B cell (primary cell): ENCODE measurements at places on chromosomes 7 and 10.

- no peak overlapping the region for H3K27ac ChIP-seq
- no peaks in the 10 kb centered on the region for H3K36me3 ChIP-seq
- H3K4me1 ChIP-seq, result no peaks in the 10 kb centered on the region
- H3K27me3 ChIP-seq, result no peaks in the 10 kb centered on the region
- DNase-seq, result no peak
Measured at GRCh38 chr10:17067376-17068264, 62.0 kb downstream of the CUBN start.

DNA sequence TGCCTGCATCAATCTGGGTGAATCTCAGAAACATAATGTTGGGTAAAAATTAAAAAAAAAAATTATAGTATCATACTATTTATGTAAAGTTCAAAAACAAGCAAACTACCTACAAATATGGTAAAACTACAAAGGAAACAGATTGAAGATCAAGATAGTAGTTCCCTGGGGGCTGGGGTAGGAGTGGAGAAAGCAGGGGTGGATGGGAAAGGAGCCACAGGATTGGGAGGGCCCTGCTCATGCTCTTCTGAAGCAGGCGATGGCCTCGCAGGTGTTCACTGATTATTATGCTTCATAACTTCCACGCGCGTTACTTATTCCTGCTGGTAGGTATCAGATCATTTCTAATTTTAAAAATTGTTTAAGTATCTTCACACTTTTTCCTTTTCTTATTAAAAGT is 96.0 kb upstream of the GATA3 start:
- no peak for DNase-seq
- no peaks in the 10 kb centered on the region for H3K36me3 ChIP-seq
- no peaks in the 10 kb centered on the region for H3K27me3 ChIP-seq
- no peaks in the 10 kb centered on the region for H3K4me1 ChIP-seq

DNA sequence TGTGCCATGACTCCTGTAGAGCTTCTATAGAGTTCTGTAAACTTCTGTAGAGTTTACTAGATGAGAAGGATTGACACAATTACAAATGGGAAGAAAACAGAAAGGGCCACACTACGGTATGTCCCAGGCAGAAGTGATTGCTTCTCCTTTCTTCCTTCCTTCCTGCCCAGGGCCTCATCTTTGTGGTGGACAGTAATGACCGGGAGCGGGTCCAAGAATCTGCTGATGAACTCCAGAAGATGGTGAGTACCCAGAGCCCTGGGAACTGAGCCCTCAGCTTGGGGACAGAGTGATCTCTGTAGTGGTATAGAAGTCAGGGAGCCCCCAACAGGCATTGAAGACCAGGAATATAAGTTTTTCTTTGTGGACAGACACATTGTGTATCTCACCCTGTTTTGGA is 1.7 kb downstream of the ARF5 start:
- H3K27me3 ChIP-seq, result no peaks in the 10 kb centered on the region
- no peak for DNase-seq
- peaks cover 29% of the 10 kb centered on the region for H3K4me1 ChIP-seq
- H3K27ac ChIP-seq, result no peak overlapping the region
- H3K36me3 ChIP-seq, result no peaks in the 10 kb centered on the region

DNA sequence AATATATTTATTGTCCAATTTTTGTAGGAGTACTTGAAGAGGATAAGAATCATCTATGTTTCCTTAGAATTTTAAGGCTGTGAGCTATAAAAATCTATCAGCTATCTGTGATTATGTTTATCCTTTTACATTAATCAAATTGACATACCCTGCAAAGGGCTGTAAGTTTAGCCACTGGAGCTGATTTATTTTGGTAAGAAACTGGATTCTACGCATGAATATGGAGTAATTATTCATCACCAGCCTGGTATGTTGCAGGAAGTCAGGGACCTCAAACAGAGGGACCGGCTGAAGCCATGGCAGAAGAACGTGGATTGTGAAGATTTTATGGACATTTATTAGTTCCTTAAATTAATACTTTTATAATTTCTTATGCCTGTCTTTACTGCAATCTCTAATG is 696.9 kb downstream of the DNAJB9 start:
- H3K4me3 ChIP-seq, result no peak overlapping the region
- no peaks in the 10 kb centered on the region for H3K27me3 ChIP-seq
- H3K4me1 ChIP-seq, result no peaks in the 10 kb centered on the region
- DNase-seq, result no peak

DNA sequence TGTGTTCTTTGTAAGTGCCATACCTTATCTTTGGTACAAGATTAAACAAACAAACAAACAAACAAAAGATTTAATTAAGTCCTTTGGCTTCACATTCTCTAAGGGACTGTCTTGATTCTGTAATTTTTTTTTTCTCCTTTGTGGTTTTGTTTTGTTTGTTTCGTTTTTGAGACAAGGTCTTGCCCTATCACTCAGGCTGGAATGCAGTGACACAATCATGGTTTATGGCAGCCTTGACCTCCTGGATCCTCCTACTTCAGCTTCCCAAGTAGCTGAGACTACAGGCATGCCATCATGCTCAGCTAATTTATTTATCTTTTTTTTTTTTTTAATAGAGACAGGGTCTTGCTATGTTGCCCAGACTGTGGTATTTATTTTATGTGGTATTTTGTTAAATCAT is 165.8 kb downstream of the LRRC4 start:
- peaks cover 2% of the 10 kb centered on the region for H3K36me3 ChIP-seq
- H3K27ac ChIP-seq, result no peak overlapping the region
- no peaks in the 10 kb centered on the region for H3K27me3 ChIP-seq
- peaks cover 4% of the 10 kb centered on the region for H3K4me1 ChIP-seq
- H3K4me3 ChIP-seq, result no peak overlapping the region

DNA sequence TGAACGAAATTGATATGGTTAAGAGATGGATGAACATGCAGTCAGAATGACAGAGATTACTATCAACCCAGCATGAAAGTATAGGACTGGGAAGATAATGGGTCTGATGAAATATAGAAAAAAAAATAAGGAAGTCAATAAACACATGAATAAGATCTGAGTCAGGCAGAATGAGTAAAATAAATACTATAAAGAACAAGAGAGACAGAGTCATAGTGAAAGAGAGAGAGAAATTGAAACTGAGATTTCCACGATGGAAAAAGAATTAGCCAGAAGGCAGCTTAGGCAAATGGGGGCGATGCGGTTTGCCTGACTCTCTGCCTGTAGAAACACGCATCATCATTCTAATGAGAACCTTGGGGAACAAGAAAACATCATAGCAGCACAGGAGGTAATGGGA is 26.6 kb downstream of the SEMA3D start:
- no peak for DNase-seq
- H3K27me3 ChIP-seq, result no peaks in the 10 kb centered on the region
- no peak overlapping the region for H3K27ac ChIP-seq

DNA sequence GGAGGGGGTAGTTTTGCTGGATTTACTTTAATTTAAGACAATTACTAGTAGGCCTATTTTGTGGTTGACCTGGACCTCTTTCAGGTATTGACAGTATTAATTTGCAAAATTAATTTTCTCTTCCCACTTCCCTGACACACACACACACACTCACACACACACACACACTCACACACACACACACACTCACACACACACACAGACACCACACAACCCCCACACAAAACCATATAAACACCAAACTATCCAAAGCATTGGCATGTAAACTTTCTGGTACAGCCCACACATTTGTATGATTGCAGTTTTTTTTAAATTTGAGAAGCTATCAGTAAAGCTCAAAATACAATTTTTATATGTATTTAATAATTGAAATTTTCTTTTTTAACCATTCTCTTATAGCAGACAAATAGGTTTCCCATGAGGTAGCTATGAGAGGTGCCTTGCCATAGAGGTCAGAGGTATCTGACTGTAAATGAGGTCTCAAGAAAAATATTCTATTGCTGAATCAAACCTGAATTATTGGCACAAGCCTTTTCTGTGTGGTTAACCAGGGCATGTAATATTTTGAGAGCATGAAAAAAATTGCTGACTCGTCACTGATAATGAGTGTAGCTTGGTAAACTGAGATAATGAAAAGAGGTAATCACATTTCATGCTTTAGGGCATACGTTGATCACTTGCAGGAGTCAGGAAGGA is 306.5 kb downstream of the GATA3 start:
- H3K36me3 ChIP-seq, result no peaks in the 10 kb centered on the region
- DNase-seq, result no peak
- no peaks in the 10 kb centered on the region for H3K4me1 ChIP-seq
- H3K27me3 ChIP-seq, result no peaks in the 10 kb centered on the region
- H3K27ac ChIP-seq, result no peak overlapping the region

- no peak for DNase-seq
- no peak overlapping the region for H3K27ac ChIP-seq
- H3K36me3 ChIP-seq, result no peaks in the 10 kb centered on the region
- H3K4me1 ChIP-seq, result no peaks in the 10 kb centered on the region
- H3K27me3 ChIP-seq, result no peaks in the 10 kb centered on the region
Measured at GRCh38 chr10:9577746-9578145, 1439.9 kb upstream of the CELF2 start.
